SJSA1 (cell line): ENCODE measurements at places on chromosomes 6 and 20. TPM values are rescaled to one million over a fixed set of nuclear protein-coding genes. Genes with fewer than 3 reads are reported as not detected.

GABRR1 gene
- not detected in 2 replicates for total RNA-seq

BTN1A1 gene
- total RNA-seq: not detected in 2 replicates

SMLR1 gene
- not detected in 2 replicates for total RNA-seq

IMPG1 gene
- total RNA-seq: not detected in 2 replicates

BCLAF1 gene
- 121 and 275 TPM in 2 replicates for total RNA-seq

TBXT gene
- not detected in 2 replicates for total RNA-seq

BEND6 gene
- total RNA-seq: 7.0 and 11.9 TPM in 2 replicates

HTR1B gene
- not detected in 2 replicates for total RNA-seq

DNA sequence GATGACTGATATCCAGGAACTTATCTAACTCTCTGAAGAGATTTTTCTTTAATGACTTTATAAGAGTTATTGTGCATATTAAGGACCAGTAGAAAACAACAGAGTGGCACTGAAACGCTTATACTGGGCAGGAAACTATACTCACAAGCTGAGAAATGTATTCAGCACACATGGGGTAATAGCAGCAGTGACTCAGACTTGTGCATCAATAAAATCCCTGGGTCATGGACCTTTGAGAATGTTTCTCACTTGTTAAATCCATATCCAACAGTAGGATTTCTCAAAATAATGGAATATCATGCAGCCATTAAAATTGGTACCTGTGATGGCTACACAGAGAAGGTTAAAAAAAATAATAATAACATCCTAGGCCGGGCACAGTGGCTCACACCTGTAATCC, 219.5 kb downstream of the BTBD9 start:
- no peak for DNase-seq

DNA sequence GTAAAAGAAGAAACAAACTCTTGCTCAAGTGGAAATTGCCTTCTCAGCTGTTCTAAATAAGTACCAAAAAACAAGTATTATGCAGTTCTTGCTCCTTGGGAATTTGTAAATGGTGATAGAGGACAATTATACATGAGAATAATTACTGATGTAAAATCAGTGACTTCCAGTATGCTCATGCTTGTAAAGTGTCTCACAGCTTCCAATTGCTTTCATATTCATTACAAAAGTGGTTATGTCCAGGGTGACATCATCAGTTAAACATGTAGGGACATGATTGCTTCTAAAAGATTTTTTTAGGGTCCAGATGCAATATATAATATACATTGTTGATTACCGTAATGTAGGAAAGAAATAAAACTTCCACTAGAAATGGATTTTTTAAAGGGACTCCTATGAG, 122.8 kb upstream of the B3GAT2 start:
- DNase-seq: no peak

DNA sequence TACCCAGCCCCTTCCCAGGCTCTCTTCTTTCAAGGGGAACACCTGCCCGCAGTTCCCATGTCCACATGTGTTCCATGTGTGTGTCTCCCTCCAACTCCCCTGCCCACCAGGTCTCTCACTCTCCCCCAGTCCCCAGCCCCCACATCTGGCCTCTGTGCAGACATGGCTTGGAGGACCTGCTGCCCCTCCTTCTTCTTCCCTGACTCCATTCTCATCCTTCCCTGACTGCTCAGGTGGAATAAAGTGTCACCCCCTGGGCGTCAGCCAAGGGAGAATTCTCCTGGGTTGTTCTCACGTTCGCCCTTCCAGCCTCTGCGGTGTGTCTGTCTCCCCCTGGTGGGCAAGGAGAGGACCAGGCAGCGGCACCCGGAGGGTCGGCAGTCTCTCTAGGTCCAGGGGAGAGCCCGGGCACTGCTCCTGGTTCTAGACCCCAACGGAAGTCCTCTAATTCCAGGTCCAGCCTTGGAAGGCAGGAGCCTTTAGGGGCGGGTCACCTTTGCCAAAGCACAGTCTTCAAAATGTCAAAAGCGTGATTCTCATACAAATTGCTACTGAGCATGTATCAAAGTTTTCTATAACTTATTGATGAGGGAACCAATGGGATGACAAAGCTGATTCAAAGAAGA, 50.5 kb downstream of the EBF4 start:
- DNase-seq: peak; percentile 67

- no peak for DNase-seq
These were observed 73.1 kb downstream of the KIF16B start for GRCh38 chr20:16500197-16500596.

GRCh38 chr20:10792291-10792690, 118.5 kb upstream of the JAG1 start:
- no peak for DNase-seq

- no peak for DNase-seq
These were observed 1365.9 kb downstream of the GRIK2 start for GRCh38 chr6:102759415-102759814.

DNA sequence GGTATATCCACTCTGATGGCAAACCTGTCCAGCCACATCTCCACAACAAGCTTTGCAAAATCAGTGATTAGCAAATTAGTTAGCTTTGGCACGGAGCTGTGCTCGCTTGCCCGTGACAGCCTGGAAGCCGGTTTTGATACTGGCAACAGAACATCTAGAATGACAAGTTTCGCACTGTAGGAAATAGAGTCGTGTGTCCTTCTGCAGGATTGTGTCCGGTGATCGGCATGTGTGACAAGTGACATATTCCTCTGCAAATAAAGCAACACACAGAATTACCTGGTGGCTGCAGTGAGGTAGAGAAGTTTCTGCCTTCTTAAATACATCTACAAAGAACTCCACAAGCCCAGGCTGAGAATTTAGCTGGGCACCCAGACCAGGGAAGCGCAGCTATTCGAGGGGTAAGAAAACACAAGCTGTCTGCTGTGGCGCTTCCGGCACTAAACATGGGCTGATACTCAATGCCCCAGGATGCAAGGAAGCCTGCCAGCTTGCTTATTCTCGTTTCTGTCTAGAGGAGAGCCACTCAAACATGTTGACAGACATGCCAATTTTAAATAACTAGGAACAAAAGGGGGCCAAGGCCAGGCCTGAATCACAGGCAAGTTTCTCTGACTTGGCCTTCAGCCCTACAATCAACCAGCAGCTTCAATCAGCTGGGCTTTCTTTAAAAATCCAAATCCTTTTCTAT, 22.2 kb downstream of the EIF2S2 start:
- no peak for DNase-seq

GRCh38 chr20:57244627-57245214, 21.7 kb downstream of the BMP7 start:
- DNase-seq: no peak

- no peak for DNase-seq
These were observed 153.6 kb upstream of the CST7 start for GRCh38 chr20:24795436-24795835.

DNA sequence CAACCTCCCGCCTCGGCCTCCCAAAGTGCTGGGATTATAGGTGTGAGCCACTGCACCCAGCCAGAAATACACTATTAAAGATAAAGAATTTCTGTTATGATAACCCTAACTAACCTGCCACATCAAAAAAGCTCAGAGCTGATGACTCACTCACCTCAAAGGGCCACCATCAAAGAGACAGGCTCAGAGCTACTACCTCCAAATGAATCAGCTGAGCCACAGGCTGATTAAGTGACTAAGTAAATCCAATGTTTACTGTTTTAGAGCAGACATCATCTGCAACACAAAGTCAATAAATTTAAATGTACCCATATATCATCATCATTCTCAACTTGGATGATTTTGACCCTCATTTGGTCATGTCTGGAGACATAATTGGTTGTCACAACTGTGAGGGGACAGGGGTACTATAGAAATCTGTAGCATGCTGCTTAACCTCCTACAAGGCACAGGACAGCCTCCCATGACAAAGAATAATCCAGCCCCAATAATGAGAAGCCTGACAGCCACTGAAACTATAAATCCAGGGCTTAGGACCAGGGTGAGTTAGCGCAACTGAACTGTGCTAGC, 106.5 kb downstream of the ATP9A start:
- DNase-seq: peak; percentile 81

DNA sequence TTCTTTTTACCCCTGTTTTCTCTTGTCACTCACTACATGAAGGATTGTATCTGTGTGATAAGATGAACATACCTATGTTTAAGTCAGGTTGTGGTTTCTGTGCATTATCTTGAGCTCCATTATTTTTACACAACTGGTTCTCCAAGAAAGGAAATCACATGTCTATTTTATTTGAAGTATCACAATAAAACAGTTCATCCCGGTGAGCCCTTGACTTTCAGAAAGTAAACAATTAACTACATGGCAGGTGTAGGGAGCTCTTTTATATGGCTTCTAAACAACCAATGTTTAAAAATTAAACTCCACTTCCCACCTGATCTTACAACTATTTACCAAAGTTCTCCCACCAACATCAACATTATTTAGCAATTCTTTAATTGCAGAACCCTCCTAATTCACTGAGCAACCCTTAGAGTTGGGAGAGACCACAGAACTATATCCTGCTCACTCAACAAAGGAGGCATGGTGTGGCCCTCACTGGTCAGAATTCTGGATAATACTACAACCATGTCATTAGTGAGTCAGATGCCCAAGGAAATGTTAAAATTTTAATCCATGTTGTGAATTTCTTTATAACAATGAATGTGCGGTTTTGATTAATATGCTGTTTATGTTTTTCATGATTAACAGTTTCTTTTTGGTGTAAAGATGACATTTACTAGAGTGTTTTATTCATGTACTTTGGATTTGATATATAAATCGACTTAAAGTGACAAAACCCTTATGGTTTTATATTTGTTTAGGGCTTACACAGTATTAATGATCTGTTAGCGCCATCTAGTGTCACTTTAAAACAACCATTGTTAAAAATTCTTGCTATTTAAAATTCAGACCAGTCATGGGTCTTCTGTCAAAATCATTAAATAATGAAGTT, 50.0 kb upstream of the SCGN start:
- DNase-seq: no peak

- DNase-seq: no peak
These were observed 2.1 kb downstream of the C6orf141 start for GRCh38 chr6:49552596-49552995.
